ENCODE measurements at places on chromosomes 4 and X. TPM values are rescaled to one million over a fixed set of nuclear protein-coding genes. Genes with fewer than 3 reads are reported as not detected.

PABPC1L2A gene
- not detected for total RNA-seq

RAB33A gene
- 44.2 TPM for total RNA-seq

CD99L2 gene
- total RNA-seq, result 25.7 TPM

ZFP42 gene
- total RNA-seq, result not detected

MAGEC2 gene
- total RNA-seq, result not detected

MAP7D2 gene
- 0.17 TPM for total RNA-seq

FAM184B gene
- not detected for total RNA-seq

PPEF2 gene
- total RNA-seq, result not detected

SPANXN4 gene
- total RNA-seq, result not detected

- no peak for DNase-seq
Observed at GRCh38 chr4:97367878-97368277, 775.4 kb downstream of the STPG2 start.

- no peak for DNase-seq
Observed at GRCh38 chr4:79673377-79673776, 265.3 kb upstream of the GK2 start.

GRCh38 chr4:140044337-140044902, 109.6 kb downstream of the MAML3 start:
- no peak for DNase-seq

DNA sequence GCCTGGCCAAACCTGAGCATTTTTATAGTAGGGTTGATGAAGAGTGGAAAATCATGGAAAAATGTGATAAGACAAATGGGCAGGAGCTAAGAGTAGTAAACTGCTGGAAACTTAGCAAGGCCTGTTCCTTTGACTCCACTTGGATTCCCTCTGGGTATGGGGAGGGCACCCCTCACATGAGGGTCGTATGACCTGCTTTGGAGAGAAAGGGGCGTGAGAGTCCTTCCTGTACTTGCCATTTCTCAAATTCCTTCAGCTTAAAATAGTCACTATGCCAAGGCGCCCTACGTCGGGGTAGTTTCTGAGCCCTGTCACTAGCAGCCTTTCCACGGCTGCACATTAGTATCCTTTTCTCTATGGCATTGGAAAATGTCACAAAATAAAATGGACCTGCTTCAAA, 49.1 kb downstream of the GPRIN3 start:
- DNase-seq, result no peak

DNA sequence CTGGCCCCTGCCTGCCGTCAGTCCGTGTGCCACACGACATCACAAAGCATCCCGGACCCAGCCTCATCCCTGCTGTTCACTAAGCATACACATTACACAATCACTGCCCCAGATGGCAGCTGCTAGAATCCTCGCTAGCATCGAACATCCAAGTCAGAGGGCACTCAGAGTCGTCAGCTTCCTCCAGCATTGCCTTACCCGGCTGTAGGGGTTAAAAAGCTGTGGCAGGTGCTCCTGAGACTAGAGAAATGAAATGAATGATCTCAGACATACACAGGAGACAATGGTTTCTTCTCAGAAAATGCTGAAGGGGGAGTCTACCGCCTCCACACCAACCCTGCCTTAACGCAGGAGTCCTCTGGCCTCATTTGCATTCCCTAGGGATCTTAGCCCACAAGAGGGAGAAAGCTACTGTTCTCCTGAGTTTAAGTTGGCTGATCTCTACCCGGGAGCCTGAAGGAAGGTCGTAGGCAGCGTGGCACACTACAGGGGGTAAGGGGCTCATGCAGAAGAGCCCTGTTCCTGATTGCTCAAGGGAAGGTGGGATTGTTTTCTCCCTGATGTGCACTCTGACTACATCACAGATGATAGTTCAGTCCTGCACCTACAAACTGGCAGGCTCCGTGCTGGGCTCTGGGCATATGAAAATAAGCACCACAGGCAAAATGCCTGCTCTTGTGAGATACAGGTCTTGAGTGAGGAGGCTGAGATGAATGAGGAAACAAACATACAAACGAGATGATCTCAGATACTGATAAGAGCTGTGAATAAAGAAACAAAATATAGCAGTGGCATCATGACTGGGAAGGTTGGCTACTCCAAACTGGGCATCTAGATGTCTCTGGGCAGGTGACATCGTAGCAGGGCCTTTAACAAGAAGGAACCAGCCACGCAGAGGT, 2.6 kb upstream of the KIAA0232 start:
- no peak for DNase-seq

- DNase-seq, result no peak
Observed at GRCh38 chrX:68865300-68865699, 36.5 kb downstream of the EFNB1 start.

GRCh38 chr4:175435381-175435783, 376.7 kb downstream of the GPM6A start:
- no peak for DNase-seq

DNA sequence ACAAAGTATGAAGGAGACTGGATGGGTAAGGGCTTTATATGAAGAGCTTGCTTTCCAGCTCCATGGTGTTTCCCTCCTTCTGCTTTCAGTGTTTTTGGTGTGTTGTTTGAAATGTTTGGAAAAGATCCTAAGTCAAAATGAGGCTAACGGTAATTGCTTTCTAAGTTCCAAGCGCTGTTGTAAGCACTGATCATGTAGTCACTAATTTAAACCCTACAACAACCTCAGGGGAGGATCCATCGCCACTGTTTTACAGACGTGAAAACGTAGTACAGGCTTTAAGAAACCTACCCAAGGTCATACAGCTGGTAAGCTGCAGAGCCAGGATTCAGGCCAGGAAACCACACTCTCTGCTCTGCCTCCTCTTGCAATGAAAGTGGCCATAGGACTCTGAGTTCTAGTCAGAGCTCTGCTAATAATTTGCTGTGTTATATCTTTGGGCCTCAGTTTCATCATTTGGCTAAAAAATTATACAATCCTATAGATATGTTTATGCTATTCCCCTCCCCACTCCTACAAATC, 102.9 kb upstream of the PGRMC2 start:
- DNase-seq, result no peak

DNA sequence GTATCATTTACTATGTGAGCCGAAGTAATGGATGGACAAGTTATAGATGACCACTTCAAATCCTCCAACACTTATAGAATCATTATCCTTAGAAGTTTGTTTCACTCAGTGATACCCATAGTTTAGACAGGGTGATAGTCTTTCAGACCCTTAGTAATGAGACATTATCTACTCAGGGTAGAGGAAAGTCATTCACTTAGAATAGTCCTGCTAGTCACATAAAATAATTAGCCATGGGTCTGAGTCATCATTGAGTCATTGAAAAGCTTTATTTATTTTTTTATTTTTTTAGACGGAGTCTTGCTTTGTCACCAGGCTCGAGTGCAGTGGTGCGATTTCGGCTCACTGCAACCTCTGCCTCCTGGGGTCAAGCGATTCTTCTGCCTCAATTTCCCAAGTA, 321.7 kb upstream of the FSTL5 start:
- DNase-seq, result no peak

GRCh38 chr4:186021461-186022167, 47.3 kb upstream of the TLR3 start:
- no peak for DNase-seq

GRCh38 chr4:32735856-32736590, 2015.9 kb downstream of the PCDH7 start:
- DNase-seq, result no peak

DNA sequence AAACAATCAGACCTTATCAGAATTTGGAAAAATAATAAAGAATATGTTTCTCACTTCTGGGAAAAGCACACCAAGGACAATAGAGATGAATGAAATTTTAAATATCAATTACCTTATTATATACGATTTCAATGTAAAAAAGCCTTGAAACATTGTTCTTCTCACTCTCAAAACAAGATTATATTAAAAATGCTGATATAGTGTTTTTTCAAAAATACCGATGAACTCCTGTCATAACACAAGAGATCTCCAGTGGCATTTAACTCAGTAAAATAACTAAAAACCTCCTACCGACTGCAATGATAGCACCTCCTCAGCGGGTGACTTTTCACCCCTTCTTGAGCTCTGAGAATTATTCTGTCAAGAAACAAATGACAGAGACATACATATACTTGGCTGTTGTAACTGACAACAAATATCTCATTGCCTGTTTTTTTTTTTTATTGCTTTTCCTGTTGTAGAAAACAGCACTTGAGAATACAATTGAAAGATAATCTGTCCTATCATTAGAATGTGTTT, 1237.3 kb downstream of the C4orf33 start:
- no peak for DNase-seq

- no peak for DNase-seq
Observed at GRCh38 chr4:56301997-56302496, 85.2 kb downstream of the AASDH start.

DNA sequence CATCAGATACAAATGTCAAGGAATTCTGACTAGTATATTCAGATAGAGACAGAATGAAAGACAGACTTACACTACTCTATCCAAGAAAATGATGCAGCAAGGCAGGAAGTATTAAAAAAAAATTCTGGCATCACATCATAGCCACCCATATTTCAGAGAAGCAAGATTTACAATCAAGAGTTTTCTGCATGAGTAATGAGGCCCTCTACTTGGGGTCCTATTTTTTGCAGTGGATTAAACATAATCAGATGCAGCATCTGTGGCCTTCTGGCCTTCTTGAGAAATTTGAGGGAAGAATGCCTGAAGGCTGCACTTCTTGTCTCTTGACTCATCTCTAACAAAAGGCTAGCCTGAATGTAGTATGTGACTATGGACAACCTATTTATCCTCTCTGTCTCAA, 48.2 kb upstream of the SLIT2 start:
- DNase-seq, result no peak

GRCh38 chr4:138948918-138949317, 66.7 kb upstream of the NOCT start:
- DNase-seq, result no peak

- DNase-seq, result no peak
Observed at GRCh38 chr4:156109943-156110900, 156.6 kb upstream of the CTSO start.

GRCh38 chrX:21802054-21802670, 37.3 kb upstream of the MBTPS2 start:
- no peak for DNase-seq
